ENCODE measurements at places on chromosomes 5 and 9.

- no peak for DNase-seq
- H3K27me3 ChIP-seq, result no peaks in the 10 kb centered on the region
- no peak overlapping the region for H3K27ac ChIP-seq
- H3K4me1 ChIP-seq, result no peaks in the 10 kb centered on the region
Measured at GRCh38 chr5:146461319-146461718, 14.2 kb downstream of the TCERG1 start.

DNA sequence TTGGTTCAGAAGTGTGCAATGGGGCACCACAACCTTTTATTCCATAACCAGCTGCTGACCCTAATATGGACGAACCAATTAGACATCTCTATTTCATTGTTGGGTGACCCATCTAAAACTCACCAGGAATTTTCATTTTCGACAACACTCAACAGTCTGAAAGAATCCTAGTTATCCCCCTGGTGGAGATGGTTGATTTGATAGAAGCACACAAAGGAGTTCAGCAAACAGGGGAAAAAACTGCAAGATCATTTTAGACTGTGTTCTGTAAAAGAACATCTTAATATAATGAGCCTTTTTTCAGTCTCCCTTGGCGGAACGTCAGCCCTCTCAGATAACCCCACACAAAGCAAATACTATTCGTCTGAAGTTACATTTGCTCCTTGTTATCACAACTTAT is 367.4 kb downstream of the KIAA0825 start:
- H3K27me3 ChIP-seq, result no peaks in the 10 kb centered on the region
- H3K36me3 ChIP-seq, result no peaks in the 10 kb centered on the region
- no peaks in the 10 kb centered on the region for H3K4me1 ChIP-seq
- H3K4me3 ChIP-seq, result no peak overlapping the region
- no peak overlapping the region for H3K27ac ChIP-seq

GRCh38 chr9:21097817-21098216 is 20.1 kb upstream of the IFNB1 start:
- H3K36me3 ChIP-seq, result no peaks in the 10 kb centered on the region
- H3K4me1 ChIP-seq, result peaks cover 17% of the 10 kb centered on the region
- H3K27me3 ChIP-seq, result no peaks in the 10 kb centered on the region
- DNase-seq, result no peak
- H3K4me3 ChIP-seq, result no peak overlapping the region

DNA sequence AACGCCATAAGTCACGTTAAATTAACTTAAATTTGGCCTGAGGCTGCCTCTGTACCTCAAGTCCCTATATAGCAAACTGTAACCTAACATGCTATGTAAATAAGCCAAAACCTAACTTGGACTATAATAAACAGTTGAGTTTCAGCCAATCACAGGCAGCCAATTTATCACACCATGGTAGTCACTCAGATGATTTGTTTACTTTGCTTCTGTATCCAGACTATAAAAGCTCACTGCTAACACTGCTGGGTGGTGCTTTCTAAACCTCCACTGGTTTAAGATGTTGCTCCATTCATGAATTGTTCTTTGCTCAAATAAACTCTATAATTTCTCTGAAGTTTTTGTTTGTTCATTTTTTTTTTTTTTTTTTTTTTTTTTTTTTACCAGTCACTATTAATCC is 62.8 kb downstream of the TRPM3 start:
- H3K27me3 ChIP-seq, result no peaks in the 10 kb centered on the region
- H3K4me1 ChIP-seq, result no peaks in the 10 kb centered on the region
- no peak for DNase-seq
- no peaks in the 10 kb centered on the region for H3K36me3 ChIP-seq

DNA sequence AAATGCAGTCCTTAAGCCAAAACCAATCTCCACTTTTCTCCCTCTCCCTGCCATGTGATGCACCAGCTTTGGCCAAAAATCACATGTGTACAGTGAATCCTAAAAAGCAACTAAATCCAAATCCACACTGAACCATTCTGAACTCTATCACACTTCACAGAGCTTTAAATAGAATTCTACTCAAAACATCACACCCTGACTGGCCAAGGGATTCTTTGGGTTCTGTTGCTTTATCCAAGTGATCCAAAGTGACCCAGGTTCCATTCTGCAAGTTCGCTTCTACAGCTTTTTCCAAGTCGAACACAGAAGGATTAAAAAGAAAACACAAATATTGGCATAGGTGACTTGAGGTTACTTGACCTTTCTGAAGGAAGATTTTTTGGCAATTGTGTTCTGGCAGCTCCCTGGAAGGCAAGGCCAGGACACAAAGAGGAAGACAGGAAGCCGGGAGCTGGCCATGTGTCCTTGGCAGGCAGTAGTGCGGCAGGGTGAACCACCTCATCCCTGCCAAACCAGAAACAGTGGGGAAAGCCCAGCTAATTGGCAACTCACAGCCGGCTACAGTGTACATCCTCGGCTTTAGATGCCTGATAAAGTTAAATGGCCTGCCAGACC is 115.0 kb downstream of the NFIB start:
- no peak overlapping the region for H3K27ac ChIP-seq
- no peaks in the 10 kb centered on the region for H3K27me3 ChIP-seq
- no peak for DNase-seq
- no peak overlapping the region for H3K4me3 ChIP-seq
- no peaks in the 10 kb centered on the region for H3K36me3 ChIP-seq
- H3K4me1 ChIP-seq, result no peaks in the 10 kb centered on the region

- no peak overlapping the region for H3K4me3 ChIP-seq
- no peak for DNase-seq
- no peak overlapping the region for H3K27ac ChIP-seq
- no peaks in the 10 kb centered on the region for H3K36me3 ChIP-seq
- H3K27me3 ChIP-seq, result no peaks in the 10 kb centered on the region
Measured at GRCh38 chr5:50717651-50718050, 51.2 kb downstream of the PARP8 start.

- no peaks in the 10 kb centered on the region for H3K27me3 ChIP-seq
- no peak for DNase-seq
- H3K27ac ChIP-seq, result no peak overlapping the region
- no peak overlapping the region for H3K4me3 ChIP-seq
Measured at GRCh38 chr9:89996116-89996515, 391.3 kb downstream of the GADD45G start.

GRCh38 chr9:134785325-134786108 is 95.1 kb upstream of the FCN2 start:
- no peaks in the 10 kb centered on the region for H3K4me1 ChIP-seq
- H3K36me3 ChIP-seq, result no peaks in the 10 kb centered on the region
- no peak overlapping the region for H3K27ac ChIP-seq
- no peaks in the 10 kb centered on the region for H3K27me3 ChIP-seq

DNA sequence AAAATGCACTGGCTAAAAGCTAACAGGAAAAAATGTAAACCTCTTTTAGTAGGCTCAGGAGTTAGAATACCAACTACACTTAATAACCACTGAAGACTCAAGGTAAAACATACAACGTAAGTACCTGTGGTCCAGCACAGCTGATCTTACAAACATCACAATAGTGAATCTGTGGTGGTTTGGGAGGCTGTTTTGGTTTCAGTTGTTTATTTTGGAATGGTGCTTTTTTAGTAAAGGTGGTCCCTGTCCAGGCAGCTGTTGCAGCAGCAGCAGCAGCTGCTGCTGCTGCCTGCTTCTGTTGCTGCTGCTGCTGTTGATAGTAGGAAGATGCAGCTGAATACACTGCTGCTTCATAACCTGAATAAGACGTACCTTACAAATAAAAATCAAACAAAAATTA is 37.9 kb downstream of the ZFR start:
- H3K36me3 ChIP-seq, result peaks cover 58% of the 10 kb centered on the region
- no peak overlapping the region for H3K27ac ChIP-seq
- H3K4me3 ChIP-seq, result no peak overlapping the region
- no peak for DNase-seq
- no peaks in the 10 kb centered on the region for H3K27me3 ChIP-seq

Data from CD8-positive, alpha-beta memory T cell (primary cell).